ENCODE measurements at places on chromosomes 1 and 21. TPM values are rescaled to one million over a fixed set of nuclear protein-coding genes. Genes with fewer than 3 reads are reported as not detected.

DNA sequence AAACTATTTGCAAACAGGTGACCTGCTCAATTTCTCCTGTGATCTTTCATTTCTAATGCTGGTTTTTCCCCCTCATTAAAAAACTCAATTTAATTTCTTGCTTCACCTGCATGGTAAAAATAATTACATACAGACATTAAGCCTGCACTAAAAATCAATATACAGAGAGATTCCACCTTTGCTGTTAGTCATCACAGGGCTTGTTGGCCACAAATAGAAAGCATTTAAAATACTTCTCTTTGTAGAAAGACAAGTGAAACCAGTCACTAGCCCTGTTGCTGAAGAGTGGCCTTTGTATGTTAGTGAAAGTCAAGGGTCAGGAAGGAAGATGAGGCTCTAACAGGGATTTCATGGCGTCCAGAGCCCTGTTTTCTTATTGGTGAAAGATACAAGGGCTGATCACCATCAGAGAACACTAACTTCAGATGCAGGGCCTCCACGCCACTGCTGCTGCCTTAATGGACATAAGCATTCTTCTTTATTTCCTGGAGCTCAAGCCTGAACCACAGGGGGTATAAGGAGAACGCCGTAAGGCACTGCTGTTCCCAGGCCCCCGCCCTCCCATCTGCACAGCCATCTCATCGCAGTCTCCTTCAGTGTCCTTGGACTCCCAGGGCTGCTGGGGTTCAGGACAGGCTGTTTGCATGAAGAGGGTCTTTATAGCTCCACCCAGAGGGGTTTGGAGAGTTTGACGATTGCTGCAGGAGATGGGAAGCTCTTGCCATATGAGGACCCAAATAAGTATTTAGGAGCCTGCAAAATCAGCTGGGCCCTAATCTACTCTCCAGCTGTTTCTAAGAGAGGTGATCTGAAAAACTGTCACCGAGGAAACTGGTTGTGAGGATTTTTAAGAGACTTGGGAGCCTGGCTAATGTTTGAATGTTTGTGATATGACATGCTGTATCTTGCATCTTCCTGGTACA is 117.3 kb upstream of the IRF2BP2 start:
- H3K27me3 ChIP-seq = no peaks in the 10 kb centered on the region
- H3K27ac ChIP-seq = peak overlapping the region; percentile 95
- H3K36me3 ChIP-seq = no peaks in the 10 kb centered on the region
- H3K4me1 ChIP-seq = peaks cover 64% of the 10 kb centered on the region
- no peak overlapping the region for H3K4me3 ChIP-seq
- no peak for DNase-seq

ABCG1 gene
- 2.6 TPM for polyA plus RNA-seq

DNA sequence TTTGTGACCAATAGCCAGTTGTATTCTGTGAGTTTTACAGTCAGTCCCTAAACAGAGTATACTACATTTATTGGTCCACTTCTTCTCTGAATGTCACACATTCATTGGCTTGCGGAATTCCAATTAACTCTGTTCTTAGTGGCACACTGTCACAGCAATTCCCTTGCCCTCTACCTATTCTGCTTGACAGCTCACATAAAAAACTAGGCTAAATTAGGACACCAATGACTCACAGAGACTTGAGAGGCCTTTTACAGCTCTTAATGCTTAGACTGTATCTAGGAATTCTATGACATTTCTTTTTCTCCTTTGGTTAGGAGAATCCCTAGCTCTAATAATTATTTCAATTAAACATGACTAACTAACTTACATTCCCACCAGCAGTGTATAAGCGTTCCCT is 104.1 kb downstream of the NEGR1 start:
- no peaks in the 10 kb centered on the region for H3K36me3 ChIP-seq
- H3K4me1 ChIP-seq = peaks cover 11% of the 10 kb centered on the region
- no peak overlapping the region for H3K27ac ChIP-seq
- H3K27me3 ChIP-seq = no peaks in the 10 kb centered on the region

DNA sequence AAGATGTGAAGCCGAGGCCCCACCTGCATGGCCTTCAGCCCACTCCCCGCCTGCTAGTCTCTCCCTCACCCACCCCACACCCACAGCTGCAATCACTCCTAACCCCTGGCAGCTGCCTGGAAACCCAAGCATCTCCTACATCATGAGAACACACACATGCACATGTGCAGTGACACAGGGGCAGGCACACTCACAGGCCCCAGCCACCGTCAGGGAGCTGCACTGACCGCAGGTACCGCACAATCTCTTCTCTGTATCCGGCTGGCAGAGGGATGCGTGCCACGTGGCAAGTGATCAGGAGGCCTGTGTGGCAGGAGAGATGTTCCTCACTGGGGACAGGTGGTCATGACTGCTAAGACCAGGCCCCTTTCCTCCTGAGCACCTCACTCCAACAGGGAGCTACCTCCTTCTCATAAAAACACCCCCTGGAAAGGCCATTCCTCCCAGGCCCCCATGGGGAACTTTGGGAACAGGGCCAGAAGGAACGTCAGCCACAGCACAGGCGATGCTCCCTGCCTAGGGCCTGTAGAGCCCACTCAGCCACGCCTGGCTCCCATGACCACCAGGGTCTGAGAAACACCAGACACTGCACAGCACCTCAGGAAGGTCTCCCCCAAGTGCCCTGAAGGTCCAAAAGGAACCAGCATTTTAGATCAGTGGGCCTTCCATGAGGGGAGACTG is 6.0 kb downstream of the LSS start:
- H3K36me3 ChIP-seq = peaks cover 6% of the 10 kb centered on the region
- H3K27me3 ChIP-seq = no peaks in the 10 kb centered on the region
- DNase-seq = no peak
- H3K4me3 ChIP-seq = no peak overlapping the region
- H3K27ac ChIP-seq = no peak overlapping the region

PODN gene
- polyA plus RNA-seq = 2.6 TPM

- peak; percentile 83 for DNase-seq
- peak overlapping the region; percentile 63 for H3K27ac ChIP-seq
- H3K4me3 ChIP-seq = no peak overlapping the region
- no peaks in the 10 kb centered on the region for H3K36me3 ChIP-seq
- no peaks in the 10 kb centered on the region for H3K27me3 ChIP-seq
Measured at GRCh38 chr1:205983925-205984725, 19.1 kb downstream of the RAB7B start.

- no peak overlapping the region for H3K4me3 ChIP-seq
- H3K27ac ChIP-seq = peak overlapping the region; percentile 92
- no peaks in the 10 kb centered on the region for H3K36me3 ChIP-seq
- H3K4me1 ChIP-seq = peaks cover 13% of the 10 kb centered on the region
- no peaks in the 10 kb centered on the region for H3K27me3 ChIP-seq
Measured at GRCh38 chr1:36203554-36204346, 20.5 kb upstream of the THRAP3 start.

KCNH1 gene
- not detected for polyA plus RNA-seq

GRCh38 chr1:3114846-3115245 is 45.8 kb downstream of the PRDM16 start:
- no peaks in the 10 kb centered on the region for H3K36me3 ChIP-seq
- no peak overlapping the region for H3K4me3 ChIP-seq
- DNase-seq = no peak

DNA sequence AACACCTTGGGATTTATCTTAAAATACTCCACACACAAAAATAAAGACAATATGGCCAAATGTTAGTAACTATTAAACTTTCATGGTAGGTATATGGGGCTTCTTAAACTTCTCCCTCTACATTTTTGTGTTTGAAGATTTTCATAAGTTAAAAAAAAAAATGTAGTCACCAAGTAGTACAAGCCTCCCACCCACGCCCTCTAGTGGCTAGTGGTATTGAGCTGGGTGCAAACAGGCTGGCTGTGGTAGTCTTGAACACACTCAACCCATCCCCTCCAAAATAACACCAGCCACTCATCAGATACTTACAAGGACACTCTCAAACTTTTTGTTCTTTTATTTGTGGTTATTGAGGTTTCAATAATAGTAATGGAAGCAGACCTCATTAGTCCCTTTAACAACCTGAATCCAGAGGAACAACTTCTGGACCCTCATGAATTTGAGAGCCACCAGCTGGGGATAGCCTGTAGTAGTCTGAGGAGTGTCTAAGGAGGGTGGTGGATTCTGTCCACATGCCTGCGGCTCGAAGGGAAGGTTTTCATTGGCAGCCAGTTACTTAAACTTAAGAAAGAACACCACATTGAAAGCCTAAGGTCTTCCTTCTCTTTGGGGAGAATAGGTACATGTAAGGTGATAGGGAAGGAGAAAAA is 15.6 kb downstream of the RD3 start:
- H3K4me1 ChIP-seq = no peaks in the 10 kb centered on the region
- H3K4me3 ChIP-seq = no peak overlapping the region
- DNase-seq = peak; percentile 81
- no peaks in the 10 kb centered on the region for H3K27me3 ChIP-seq
- H3K27ac ChIP-seq = no peak overlapping the region
- H3K36me3 ChIP-seq = no peaks in the 10 kb centered on the region

SGIP1 gene
- 10.0 TPM for polyA plus RNA-seq

RCAN3 gene
- 6.4 TPM for polyA plus RNA-seq

PHGDH gene
- 89.8 TPM for polyA plus RNA-seq
